CD14-positive monocyte (primary cell): ENCODE measurements at places on chromosomes 3 and 15.

DNA sequence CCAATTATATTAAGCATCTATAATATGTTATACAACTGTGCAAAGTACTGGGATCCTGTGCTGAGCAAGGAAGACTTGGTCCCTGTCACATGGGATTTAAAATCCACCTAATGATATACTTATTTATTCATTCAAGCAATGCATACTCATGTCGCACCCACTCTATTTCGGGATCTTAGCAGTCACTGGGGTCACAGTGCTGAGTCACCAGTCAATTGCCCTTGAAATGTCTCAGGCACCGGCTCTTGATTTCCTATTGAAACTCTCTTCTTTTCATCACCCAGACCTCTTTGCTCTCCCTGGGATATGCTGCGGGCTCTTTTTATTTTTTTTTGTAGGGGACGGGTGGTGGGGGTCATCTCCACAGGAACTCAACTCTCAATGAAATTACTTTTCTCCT lies 194.5 kb upstream of the GAP43 start:
- no peaks in the 10 kb centered on the region for H3K4me1 ChIP-seq

- H3K27me3 ChIP-seq, result no peaks in the 10 kb centered on the region
- no peaks in the 10 kb centered on the region for H3K36me3 ChIP-seq
- no peak overlapping the region for H3K4me3 ChIP-seq
These were observed 9.2 kb downstream of the CKMT1A start for GRCh38 chr15:43702701-43703424.

DNA sequence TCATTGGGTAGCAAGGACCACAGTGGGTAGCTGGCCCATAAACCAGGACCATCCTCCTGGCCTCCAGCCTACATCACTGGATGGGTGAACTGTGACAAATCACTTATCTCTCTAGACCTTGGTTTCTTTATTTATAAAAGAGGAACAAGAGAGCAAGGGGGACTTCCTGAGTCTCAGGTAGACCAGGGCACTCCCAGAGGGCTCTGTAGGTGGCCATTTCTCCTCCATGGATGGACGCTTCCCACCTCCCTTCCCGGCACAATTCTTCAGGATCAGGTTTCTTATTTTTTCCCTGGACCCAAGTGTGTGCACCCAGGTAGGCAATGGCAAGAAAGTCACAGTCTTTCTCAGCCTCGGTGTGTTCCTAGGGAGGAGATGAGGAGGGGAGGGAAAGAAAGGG lies 41.4 kb upstream of the SPATA12 start:
- no peaks in the 10 kb centered on the region for H3K4me1 ChIP-seq
- H3K4me3 ChIP-seq, result no peak overlapping the region
- no peak for DNase-seq
- H3K27me3 ChIP-seq, result no peaks in the 10 kb centered on the region
- no peaks in the 10 kb centered on the region for H3K36me3 ChIP-seq
- no peak overlapping the region for H3K27ac ChIP-seq

GRCh38 chr3:67853520-67853919 lies 199.1 kb upstream of the SUCLG2 start:
- H3K27ac ChIP-seq, result no peak overlapping the region
- DNase-seq, result no peak
- H3K36me3 ChIP-seq, result no peaks in the 10 kb centered on the region
- H3K4me1 ChIP-seq, result no peaks in the 10 kb centered on the region

DNA sequence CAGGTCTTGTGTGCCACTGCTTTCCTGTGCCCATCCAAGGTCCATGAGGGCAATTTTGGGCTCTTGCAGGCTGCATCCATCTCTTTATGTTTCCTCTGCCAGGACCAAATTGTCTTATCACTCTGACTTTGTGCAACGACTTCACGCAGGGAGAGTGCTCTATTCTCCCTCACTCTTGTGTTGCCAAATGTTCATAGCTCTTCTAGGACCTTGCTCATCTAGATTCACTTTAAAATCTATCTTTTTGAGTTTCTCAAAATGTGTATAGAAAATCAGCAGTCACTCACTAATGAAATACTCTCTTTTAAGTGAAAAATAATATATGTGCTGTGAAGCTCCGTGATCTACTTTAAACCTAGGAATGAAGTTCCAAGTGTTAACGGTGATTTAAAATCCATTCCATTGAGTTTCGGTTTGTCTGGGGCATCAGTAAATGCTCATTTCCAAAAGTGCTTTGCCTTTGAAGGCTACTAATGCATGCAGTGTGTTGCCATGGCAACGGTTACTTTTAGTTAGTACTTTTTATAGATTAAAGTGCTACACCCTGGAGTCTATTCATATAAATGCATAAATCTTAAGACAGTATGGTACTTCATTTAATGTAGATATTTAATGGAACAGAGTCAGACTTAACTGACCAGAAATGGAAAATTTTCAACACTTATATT lies 46.6 kb upstream of the GOLGA8J start:
- H3K27me3 ChIP-seq, result no peaks in the 10 kb centered on the region
- no peak overlapping the region for H3K4me3 ChIP-seq
- no peak for DNase-seq
- no peak overlapping the region for H3K27ac ChIP-seq
- no peaks in the 10 kb centered on the region for H3K36me3 ChIP-seq
- H3K4me1 ChIP-seq, result no peaks in the 10 kb centered on the region

- H3K36me3 ChIP-seq, result no peaks in the 10 kb centered on the region
- no peak for DNase-seq
- H3K27me3 ChIP-seq, result no peaks in the 10 kb centered on the region
- no peak overlapping the region for H3K27ac ChIP-seq
- no peaks in the 10 kb centered on the region for H3K4me1 ChIP-seq
These were observed 52.5 kb upstream of the CPNE4 start for GRCh38 chr3:132087356-132087755.

DNA sequence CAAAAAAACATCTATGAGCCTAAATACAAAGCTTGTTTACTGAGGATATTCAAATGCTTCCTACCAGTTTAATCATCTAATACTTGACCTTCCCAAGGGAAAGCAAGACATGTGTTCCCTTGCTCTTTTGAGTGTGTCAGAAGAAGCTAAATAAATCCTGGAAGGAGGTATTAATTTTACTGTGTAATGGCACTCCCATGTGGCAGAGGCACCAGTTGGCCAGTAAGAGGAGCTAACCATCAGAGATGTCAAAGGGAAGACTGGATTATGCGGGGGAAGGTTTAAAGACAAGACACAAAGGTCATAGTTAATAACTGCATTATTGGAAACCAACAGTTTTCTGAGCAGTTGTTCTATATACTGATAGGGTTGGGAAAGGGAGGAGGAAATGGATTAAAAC lies 125.1 kb downstream of the SUCLG2 start:
- DNase-seq, result no peak
- no peak overlapping the region for H3K4me3 ChIP-seq
- H3K4me1 ChIP-seq, result no peaks in the 10 kb centered on the region
- H3K27me3 ChIP-seq, result no peaks in the 10 kb centered on the region
- no peak overlapping the region for H3K27ac ChIP-seq

DNA sequence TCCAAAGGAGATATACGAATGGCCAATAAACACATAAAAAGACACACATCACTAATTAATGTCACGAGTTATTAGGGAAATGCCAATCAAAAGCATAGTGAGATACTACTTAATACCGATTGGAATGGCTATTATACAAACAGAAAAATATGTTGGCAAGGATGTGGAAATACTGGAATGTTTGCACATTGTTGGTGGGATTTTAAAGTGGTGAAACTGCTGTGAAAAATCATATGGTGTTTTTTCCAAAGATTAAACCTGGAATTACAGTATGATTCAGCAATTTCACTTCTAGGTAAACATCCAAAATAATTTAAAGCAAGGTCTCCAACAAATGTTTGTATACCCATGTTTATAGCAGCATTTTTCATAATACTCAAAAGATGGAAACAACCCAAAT lies 765.5 kb downstream of the VGLL3 start:
- no peak for DNase-seq
- H3K27ac ChIP-seq, result no peak overlapping the region
- no peaks in the 10 kb centered on the region for H3K36me3 ChIP-seq
- H3K4me1 ChIP-seq, result no peaks in the 10 kb centered on the region
- no peaks in the 10 kb centered on the region for H3K27me3 ChIP-seq
- H3K4me3 ChIP-seq, result no peak overlapping the region

GRCh38 chr3:124172816-124173215 lies 180.9 kb upstream of the ROPN1 start:
- H3K4me3 ChIP-seq, result no peak overlapping the region
- no peak overlapping the region for H3K27ac ChIP-seq
- no peak for DNase-seq
- H3K27me3 ChIP-seq, result no peaks in the 10 kb centered on the region
- H3K36me3 ChIP-seq, result no peaks in the 10 kb centered on the region

DNA sequence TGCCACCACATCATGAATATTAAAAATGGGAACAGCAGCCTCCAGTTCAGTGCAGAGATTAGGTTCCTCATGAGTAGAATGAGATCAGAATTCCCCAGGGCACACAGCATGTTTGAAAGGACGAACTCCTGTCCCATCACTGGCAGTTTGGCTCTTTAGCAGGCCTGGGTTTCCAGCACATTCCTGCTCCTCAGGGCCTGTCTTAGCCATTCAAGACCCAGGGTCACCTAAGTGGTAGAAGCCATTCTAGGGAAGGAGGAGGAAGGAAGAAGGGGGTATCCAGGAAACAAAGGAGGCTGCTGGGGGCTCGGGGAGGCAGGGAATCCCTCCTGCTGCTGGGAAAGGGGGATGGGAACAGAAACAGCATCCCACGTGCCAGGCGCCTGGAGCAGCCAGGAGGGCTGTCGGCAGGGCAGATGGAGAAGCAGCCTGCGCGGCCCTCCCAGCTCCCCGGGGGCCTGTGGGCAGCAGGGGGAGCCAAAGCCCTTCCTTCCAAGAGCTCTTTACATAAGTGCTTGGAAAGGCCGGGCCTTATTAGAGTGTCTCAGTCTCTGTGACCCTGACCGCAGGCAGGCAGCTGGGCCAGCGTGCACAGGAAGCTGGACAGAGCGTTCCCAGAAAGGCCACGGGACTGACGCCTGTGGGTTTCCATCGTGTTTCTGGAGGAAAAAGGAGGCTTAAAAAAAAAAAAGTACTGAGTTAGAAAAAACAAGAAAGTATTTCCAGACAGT lies 24.7 kb downstream of the LOXL1 start:
- no peaks in the 10 kb centered on the region for H3K36me3 ChIP-seq
- H3K4me1 ChIP-seq, result peaks cover 4% of the 10 kb centered on the region
- H3K4me3 ChIP-seq, result no peak overlapping the region
- no peaks in the 10 kb centered on the region for H3K27me3 ChIP-seq
- H3K27ac ChIP-seq, result no peak overlapping the region
- peak; percentile 77 for DNase-seq

- no peaks in the 10 kb centered on the region for H3K4me1 ChIP-seq
- no peak overlapping the region for H3K27ac ChIP-seq
- H3K4me3 ChIP-seq, result no peak overlapping the region
- no peaks in the 10 kb centered on the region for H3K27me3 ChIP-seq
- H3K36me3 ChIP-seq, result no peaks in the 10 kb centered on the region
These were observed 111.1 kb downstream of the SNRPN start for GRCh38 chr15:25065876-25066275.

GRCh38 chr3:124587053-124587408 lies 143.2 kb upstream of the UMPS start:
- no peaks in the 10 kb centered on the region for H3K4me1 ChIP-seq
- no peak for DNase-seq

- no peak overlapping the region for H3K27ac ChIP-seq
- H3K36me3 ChIP-seq, result no peaks in the 10 kb centered on the region
- no peak overlapping the region for H3K4me3 ChIP-seq
- no peak for DNase-seq
- H3K4me1 ChIP-seq, result no peaks in the 10 kb centered on the region
- no peaks in the 10 kb centered on the region for H3K27me3 ChIP-seq
These were observed 47.0 kb downstream of the EPHA3 start for GRCh38 chr3:89154416-89154815.

DNA sequence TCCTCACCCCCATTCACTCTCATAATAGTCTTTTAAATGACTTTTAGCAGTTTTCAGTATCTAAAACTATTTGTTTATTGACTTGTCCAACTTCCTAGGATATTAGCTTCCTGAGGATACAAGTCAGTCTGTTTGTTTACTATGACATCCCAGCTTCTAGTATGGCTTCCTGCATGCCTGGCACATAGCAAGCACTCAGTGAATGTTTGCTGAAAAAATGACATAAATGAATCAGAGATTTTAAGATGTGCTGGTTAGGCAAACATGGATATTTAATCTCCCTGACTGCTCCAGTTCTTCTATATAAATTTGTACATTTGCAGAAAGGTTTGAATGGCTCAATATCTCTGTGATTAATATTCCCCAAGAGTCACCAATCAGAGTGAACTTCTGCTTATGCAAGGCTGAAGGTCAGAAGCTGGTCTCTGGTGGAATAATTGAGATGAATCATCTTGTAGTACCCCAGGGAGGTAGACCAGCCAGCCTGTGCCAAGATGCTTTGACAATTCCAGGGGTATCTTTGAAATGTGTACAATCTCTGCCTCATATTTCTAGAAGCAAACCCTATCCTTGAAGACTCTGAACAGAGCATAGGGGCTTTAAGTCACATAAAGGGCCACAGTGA lies 219.0 kb upstream of the LMCD1 start:
- H3K4me3 ChIP-seq, result no peak overlapping the region
- DNase-seq, result no peak
- no peak overlapping the region for H3K27ac ChIP-seq
- no peaks in the 10 kb centered on the region for H3K36me3 ChIP-seq
- H3K4me1 ChIP-seq, result no peaks in the 10 kb centered on the region
- no peaks in the 10 kb centered on the region for H3K27me3 ChIP-seq
